OCI-M1 (cell line): ENCODE measurements at places on chromosomes 7 and 10.

DNA sequence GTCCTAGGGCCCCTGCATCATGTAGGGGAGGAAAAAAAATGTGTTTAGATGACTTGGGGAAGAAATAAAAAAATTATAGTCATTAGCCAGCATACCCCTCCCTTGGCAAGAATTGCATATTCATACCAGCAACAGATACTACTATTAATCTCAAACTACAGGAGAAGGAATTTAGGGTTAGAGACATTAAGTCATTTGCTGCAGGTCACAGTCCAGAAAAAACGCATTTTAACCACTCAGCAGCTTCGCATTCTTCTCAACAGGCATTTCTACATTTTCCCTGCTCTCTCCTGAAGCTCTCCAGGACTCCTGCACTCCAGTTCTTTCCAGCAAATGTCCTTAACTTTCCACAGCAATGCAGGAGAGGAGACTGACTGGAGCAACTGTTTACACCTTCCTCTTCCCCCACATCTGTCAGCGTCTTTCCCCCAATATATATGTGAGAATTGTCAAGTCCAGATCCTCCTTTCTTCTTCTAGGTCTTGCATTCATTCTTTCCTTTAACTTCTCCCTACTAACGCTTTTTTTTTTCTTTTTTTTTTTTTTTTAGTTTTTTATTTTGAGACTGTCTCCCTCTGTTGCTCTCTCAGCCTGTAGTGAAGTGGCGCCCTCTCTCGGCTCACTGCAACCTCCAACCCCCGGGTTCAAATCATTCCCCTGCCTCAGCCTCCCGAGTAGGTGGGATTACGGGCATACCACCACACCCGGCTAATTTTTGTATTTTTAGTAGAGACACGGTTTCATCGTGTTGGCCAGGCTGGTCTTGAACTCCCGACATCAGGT lies 35.6 kb downstream of the PRPS1L1 start:
- DNase-seq = peak; percentile 19

DNA sequence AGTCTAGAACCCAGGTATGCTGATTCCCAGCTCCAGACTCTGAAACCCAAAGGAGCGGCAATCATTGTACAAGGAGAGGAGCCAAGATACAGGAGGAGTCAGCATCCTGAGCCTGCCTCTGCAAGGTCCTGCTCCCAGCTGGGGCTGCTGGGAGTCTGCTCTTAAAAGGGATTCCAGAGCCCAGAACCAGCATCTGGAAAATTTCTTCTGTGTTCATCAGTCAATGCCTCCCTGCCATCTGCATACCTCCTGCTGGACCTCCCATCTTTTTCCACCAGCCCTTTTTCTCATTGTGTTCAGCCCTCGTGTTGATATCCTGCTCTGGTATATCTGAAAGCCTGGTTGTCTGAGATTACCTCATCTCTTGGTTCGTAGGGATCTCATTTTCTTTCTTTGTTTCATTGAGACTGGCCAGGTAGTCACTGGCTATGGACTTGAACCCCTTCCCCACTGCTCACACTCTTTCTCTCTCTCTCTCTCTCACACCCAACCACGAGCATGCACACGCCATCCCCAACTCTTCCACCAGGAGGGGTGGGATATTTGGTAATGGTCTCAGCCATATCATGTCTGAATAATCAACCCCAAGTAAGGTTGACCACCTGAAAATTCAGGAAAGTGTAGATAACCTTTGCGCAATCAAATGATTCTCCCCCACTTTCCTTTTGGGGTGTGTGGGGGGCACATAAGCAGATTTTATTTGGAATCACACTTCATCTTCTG lies 608.8 kb downstream of the LRMDA start:
- no peak for DNase-seq

DNA sequence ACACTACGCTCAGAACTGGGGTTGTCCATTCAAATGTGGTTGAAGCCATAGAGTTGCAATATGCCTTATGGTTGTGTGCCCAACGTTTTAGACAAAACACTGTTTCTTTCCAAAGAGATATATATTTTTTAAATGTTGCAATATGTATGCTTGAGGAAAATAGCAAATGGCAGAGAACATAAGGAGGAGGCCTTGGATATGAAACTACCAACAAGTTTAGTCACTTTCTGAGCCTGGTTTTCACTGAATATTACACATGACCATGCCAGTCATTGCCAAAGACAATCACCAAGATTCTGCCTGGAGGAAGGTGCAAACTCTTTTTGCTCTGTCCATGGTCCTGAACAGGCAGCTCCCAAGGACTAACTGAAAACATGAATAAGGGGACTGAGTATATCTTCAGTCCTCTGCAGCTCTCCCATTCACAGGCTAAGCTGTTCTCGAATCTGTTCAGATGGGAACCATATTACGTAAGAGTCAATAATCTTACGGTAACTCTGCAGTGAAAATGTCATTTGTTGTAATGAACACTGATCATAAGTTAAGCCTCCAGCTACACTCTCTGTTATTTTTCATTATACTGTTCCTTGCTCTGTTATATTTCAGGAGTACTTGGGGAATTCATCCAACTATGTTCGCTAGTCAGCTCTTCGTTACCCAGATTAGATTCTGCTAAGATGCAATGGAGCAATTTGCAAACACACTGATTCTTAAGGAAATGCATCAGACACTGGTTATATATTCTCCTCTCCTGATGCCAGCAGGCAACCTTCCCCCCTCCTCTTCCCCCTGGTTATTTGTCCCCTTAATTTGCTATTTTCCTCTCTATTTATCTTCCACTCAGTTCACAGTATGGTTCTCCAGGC lies 90.7 kb upstream of the C1QL3 start:
- DNase-seq = peak; percentile 70

- no peak for DNase-seq
These were observed 99.1 kb downstream of the PLCE1 start for GRCh38 chr10:94092848-94093247.

DNA sequence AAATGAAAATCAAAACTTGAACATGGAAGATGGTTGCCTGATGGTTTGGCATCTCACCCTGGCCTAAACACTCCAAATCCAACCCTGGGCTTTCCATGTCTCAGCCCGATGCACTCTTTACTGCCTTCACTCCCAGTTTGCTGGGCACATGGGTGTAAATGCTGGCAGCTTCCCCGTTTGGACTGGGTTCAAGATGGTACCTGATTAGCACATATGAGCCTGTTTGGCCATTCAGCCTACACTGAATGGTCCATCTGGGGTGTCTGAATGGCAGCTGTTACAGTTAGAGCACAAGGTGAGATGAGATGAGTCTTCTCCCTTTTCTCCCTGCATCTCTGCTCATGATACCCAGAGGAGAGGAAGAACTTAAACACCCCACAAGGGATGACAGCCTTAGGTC lies 37.1 kb downstream of the ATXN7L1 start:
- no peak for DNase-seq

GRCh38 chr7:150378115-150378852 lies 846 bp upstream of the ZNF775 start:
- DNase-seq = peak; percentile 79

DNA sequence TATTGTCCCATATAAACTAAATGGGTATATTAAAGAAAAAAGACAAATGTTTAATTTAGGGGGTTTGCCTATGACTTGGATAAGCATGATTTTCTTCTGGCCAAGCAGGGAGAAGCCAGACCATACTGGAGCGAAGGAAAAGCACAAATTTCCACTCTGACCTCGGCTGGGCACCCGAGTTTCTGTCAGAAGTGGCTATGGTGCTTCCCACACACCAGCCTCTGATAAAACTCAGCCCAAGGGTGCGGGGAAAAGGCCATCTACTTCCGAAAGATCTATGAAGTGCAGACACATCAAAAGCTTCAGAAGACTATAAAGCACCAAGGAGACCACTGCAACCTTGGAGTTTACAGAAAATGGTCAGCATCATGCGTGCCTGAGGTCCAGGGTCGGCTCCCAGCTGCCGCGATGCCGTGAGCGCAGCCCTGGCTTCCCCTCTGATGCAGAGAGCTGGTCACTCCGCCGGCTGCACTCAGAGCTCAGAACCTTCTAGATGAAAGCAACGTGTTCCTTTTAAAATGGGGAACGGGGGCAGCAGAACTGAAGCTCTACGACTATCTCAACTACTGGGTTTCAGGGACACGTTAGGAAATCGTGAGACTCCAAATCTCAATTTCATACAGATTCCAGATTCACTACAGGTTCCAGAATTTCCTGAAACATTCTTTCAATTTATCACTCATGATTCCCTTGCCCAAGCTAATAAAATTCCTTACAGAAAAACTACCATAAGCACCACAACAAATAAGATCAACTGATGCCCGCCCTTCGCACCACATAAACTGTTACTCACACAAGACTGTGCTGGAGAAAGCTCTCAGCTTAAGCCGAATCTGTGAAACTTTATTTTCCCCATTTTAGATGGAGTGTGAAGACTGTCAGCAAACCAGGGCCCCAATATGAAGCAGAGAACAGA lies 84.5 kb downstream of the DIP2C start:
- no peak for DNase-seq

DNA sequence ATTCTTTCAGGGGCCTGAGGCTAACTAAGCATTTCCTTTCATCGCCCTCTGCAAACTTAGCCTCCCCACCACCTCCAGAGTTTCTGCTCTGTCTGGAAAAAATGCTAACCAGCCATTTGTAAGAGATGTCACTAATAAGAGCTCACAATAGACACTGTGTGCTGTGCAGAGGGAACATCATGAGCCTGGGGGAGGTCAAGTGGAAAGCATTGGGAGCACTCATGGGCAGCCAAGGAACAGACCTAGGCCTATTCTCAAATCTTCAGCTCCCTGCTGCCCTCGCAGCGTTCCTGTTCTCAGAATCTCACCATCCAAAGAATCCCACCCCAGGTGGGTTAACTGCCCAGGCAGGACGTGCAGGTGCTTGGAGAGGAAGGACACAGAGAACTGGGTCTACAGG lies 27.1 kb upstream of the GPAM start:
- no peak for DNase-seq

- no peak for DNase-seq
These were observed 222.3 kb upstream of the MGMT start for GRCh38 chr10:129244757-129245156.

DNA sequence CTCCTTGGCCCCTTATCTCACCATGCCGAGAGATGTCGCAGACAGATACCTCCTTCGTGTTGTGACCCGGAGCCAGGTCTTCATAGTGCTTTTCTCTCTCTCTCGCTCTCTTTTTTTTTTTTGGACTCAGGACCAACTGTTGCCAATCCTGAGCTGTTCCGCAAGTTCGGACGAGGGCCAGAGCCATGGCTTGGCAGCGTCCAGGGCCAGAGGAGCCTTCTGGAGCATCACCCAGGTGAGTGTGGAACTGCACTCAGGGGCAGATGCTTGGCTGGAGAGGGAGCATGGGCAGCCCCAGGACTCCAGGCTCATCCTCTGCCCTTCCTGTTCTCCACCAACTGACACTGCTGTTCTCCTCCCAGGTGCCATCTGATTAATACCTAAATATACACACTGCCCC lies 7.8 kb downstream of the ZNF862 start:
- DNase-seq = no peak

- peak; percentile 41 for DNase-seq
These were observed 10.7 kb upstream of the SLIT1 start for GRCh38 chr10:97196223-97197029.

- DNase-seq = no peak
These were observed 60.8 kb downstream of the AOAH start for GRCh38 chr7:36663481-36663880.

DNA sequence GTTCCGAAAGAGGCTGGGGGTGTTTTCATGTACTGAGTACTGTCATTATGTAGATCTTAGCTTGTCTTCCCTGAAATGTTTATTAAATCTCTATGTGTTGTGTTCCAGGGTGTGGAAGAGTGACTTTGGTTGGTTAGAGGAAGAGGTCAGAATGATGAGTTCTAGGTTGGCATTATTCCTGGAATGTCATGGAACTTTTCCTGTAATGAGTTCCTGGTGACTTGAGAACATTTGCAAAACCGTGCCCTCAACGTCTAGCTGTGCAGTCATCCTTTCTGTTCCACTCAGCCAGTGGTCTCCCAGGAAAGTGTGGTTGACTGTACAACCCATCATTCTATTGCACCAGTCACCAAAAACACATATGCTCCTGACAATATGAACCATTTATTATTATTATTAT lies 129.6 kb downstream of the BICC1 start:
- DNase-seq = no peak

- no peak for DNase-seq
These were observed 315.6 kb downstream of the DNAJB6 start for GRCh38 chr7:157652161-157652953.

GRCh38 chr10:43202657-43203447 lies 64.0 kb downstream of the RASGEF1A start:
- DNase-seq = no peak

GRCh38 chr7:29285861-29286260 lies 91.3 kb downstream of the CHN2 start:
- no peak for DNase-seq

DNA sequence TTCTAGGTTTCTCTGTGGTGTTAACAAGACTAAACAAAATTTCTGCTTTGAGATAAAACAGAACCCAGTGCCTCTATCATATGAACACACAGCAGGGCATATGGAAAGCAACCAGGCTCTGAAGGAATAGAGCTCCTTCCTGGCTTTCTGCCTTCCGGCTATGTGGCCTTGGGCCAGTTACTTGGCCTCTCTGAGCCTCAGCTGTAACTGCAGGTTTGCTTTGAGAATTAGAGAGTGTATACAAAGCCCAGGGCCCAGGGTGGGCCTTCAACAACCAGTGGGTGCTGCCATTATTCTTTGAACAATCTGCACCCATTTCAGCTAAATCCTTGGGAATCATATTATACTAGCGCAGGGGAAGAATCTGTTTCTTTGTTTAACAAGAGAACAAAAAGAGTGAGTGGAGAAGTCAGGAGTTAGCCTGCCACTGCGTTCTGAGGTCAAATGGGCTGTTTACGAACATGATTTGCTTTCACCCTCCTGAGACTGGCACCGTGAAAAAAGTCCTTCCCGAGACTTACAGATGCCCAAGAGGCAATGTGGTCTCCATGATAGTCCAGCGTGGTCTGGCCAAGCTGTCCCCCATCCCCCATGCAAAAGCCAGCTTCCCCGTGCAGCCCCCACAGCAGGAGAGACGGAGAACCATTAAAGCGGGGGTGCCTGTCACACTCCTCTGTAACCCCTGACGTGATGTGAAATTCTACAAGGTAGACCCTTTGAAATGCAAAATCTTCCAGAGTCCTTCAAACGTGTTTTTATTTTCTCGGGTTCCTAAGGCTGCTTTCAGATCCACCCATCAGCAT lies 4.9 kb downstream of the FAM53B start:
- DNase-seq = no peak

- no peak for DNase-seq
These were observed 60.8 kb upstream of the SORCS3 start for GRCh38 chr10:104580321-104580720.

- no peak for DNase-seq
These were observed 536.0 kb upstream of the GALNT17 start for GRCh38 chr7:70595755-70596597.

GRCh38 chr7:101127460-101128039 lies 646 bp downstream of the SERPINE1 start:
- DNase-seq = no peak

- no peak for DNase-seq
These were observed 37.3 kb downstream of the HDAC9 start for GRCh38 chr7:18532813-18533212.

- DNase-seq = no peak
These were observed 8.9 kb downstream of the FGF8 start for GRCh38 chr10:101766753-101767599.

DNA sequence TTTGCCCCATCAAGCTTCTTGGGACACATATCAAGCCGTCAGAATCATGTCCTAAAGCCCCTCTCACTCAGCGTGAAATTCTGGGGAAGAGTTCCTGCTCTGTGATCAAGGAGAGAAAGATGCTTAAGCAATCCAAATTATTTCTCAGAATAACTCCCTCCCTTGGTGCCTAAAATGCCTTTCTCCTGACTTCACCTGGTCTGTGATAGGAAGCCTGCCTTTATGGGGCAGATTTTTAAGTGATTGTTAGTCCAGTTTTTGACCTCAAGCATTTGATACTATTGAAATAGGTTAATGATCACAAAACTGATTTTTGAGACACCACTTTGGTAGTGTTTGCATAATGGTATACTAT lies 76.4 kb upstream of the MAGI2 start:
- DNase-seq = no peak
